ENCODE measurements at places on chromosomes 6 and 20. TPM values are rescaled to one million over a fixed set of nuclear protein-coding genes. Genes with fewer than 3 reads are reported as not detected.

The SLC16A10 gene
- 4.9 TPM for total RNA-seq

The BTNL2 gene
- total RNA-seq: not detected

The BLTP3A gene
- total RNA-seq: 25.3 TPM

The ZHX3 gene
- 10.2 TPM for total RNA-seq

The KCNK16 gene
- not detected for total RNA-seq

The POU5F1 gene
- total RNA-seq: not detected

The GRM1 gene
- not detected for total RNA-seq

The FNDC1 gene
- not detected for total RNA-seq

The DEFB124 gene
- total RNA-seq: not detected

The ALDH5A1 gene
- total RNA-seq: 8.0 TPM

The B4GALT5 gene
- 14.8 TPM for total RNA-seq

DNA sequence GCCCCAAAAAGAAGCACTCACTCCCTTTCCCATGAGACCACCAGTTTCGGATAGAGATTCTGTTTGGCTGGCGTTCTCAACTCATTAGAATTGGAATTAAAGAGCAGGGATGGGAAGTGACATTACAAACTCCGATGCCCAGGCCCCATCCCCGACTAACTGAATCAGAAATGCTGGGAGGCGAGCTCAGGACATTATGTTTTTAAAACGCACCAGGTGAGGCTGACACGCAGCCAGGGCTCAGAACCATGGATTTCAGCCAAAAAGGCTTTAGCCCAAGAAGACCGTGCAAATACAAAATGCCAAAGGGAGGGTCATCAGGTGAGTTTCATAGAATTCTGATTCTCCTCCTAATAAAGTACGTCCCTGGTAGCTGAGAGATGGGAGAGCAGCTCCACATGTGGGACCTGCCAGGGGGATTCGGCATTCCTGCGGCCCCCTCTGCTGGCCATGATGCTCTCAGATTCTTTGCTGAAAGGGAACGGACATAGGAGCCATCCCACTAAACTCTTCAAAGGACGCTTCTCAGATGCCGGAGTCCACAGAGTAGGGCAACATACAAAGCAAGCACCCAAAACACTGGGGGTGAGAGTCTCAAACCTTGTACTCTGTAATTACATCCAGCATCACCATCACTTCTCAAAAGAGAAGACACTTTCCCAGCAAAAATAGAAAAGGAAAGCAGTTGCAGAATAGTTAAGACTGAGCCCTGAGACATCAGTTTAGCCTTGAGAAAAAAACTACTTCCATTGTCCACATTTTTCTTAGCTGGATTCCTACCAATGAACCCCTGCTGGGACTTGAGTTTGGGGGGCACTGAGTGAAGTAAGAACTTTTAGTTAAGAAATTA is 205.2 kb downstream of the BMP7 start:
- no peak for DNase-seq

DNA sequence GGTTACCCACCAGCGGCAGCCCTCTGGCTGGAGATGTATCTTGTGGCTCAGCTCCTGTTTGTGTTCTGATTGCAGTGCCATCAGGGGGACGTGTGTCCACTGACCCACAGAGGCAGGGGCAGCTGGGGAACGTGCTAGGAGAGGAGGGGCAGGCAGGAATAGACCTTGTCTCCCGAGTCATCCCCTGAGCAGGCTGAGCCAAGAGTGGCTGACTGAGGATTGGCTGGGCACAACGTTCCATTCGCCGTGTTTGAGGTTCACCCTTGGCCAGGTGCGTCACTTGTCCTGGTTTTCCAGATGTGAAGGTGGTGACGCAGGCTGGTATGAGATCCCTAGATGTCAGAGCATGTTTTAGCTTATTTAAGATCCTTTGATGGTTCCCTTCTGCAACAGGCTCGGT is 57.7 kb downstream of the ADNP start:
- DNase-seq: no peak

DNA sequence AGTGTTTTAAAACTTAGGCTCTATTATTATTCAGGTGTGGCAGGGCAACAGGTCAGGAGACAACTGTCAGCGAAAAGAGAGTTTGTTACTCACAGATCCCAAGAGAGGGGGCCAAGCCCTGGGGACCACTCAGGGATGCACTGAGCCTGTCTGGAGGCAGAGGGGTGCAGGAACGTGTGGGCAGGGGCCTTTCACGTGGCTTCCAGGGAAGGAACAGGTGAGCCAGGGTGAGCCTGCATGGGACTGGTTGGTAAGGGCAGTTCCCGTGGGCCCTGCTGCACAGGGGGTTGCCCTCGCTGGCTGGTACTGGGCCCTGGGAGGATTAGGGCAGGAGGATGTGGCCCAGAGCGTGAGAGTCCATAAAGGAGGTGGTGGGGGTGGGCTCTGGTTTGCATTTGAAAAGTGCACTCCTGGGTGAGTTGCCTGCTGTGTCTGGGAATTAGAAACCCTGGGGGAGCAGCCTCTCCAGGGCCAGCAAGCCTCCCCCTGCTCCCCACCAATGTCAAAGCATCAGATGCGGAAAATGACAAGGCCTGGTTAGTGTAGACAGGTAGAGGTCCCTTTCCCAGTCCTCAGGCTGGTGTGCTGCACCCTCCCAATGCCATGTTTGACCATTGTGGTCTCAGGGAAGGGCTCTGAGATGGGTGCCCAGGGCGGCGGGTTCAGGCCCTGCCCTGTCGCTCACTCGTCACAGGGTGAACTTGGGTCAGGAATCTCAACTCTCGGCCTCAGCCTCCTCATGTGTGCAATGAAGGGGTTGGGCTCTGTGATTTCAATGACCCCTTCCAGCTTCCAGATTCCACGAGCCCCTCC is 127.4 kb upstream of the RPS6KA2 start:
- DNase-seq: no peak

DNA sequence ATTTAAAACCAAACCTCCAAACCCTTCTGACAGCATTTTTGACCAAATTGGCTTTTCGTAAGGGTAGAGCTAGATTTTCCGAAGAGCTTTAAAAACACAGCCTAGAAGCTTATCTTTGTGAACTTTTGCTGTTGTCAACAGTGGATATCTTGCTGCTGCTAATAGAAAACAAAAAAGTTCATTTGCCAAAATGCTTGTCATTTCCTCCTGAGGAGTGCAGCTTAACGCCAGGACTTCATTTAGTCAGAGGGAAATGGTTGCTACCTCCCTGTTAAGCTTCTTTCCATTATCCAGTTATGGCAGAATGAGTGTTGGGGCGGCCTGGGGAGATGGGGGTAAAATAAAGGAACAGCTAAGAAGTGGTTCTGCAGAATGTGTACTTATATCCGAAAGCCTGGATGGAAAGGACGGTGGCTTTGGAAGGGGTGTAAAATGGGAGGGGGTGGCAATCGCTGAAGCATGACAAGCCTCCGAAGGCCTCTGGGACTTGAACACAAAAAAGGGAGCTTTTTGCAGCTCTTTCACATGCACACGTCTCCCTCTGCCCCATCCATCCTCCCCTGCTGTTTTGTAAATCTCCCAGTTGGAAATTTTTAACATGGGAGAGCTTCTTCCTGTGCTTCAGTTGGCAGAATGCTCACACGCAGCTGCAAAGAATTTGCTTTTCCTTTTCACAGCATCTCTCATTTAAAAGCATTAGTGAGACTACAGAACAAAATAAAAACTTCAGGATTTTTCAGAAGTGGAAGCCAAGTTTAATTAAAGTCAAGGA is 22.5 kb downstream of the JARID2 start:
- DNase-seq: no peak

GRCh38 chr20:14566505-14566904 is 229.1 kb upstream of the FLRT3 start:
- no peak for DNase-seq

DNA sequence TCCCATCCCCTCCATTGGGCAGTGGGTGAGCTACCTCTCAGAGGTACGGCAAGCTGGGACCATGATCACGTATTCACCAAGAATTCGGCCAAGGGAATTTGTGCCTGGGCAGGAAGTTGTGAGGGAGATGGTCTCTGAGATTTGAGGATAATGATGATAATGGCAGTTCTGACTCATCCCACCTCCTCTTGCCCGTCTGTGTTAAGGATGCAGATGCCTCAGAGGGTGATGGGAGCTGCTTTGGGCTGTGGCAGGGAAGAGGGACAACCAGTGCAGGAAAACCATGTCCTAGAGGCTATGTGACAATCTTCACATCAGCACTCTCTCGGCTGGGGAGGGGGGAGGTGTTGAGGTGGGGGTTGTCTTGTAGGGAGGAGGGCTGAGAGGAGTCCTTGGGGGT is 4.3 kb downstream of the TGM6 start:
- no peak for DNase-seq

GRCh38 chr6:104789770-104790190 is 69.9 kb downstream of the HACE1 start:
- peak; percentile 11 for DNase-seq

GRCh38 chr6:101711518-101711917 is 318.0 kb downstream of the GRIK2 start:
- DNase-seq: no peak

- peak; percentile 47 for DNase-seq
These were observed 348.1 kb downstream of the CDC5L start for GRCh38 chr6:44735630-44735963.

GRCh38 chr20:5495939-5496338 is 179.2 kb upstream of the PROKR2 start:
- no peak for DNase-seq

GRCh38 chr20:10314198-10314597 is 95.6 kb downstream of the SNAP25 start:
- no peak for DNase-seq

DNA sequence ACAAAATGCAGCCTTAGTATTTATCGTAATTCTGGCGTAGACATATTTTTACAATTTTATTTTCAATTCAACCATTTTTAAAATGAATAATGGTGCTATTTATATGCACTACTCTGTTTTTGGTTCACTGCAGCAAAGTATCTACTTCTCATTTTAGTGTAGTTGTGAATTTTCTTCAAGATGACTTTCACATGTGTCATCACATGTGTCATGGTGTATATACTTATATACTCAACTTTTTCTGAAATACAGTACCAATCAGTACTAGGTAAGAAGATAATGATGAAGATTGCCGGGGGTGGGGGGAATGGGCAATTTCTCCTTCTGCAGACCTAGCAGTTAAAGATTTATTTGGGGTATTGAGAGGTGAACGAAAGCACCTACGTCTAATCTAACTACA is 634.5 kb downstream of the PHF3 start:
- DNase-seq: no peak

DNA sequence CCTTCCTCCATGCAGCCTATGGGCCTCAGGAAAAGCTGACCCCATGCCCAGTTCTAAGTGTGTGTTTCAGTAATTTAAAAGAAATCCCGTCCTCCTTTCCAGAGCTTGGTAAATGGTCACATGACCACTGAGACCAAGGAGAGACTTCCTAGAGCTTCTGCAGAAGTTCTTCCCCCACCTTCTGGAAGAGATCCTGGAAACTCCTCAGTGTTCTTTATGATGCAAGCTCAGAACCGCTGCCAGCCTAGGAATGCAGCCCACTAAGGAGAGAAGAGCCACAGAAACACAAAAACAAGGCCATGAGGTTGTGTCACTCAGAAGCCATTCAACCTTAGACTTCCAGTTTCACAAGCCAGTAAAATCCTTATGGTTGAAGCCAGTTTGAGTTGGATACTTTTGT is 348.4 kb downstream of the TPBG start:
- DNase-seq: no peak

GRCh38 chr6:137772541-137773250 is 94.4 kb upstream of the TNFAIP3 start:
- DNase-seq: no peak

GRCh38 chr6:105509506-105510331 is 106.8 kb upstream of the PREP start:
- no peak for DNase-seq

- no peak for DNase-seq
These were observed 40.3 kb downstream of the TRERF1 start for GRCh38 chr6:42411406-42411805.

- DNase-seq: no peak
These were observed 597.9 kb downstream of the EPM2A start for GRCh38 chr6:145137425-145137824.

GRCh38 chr20:42857446-42857845 is 332.3 kb downstream of the PTPRT start:
- no peak for DNase-seq

- DNase-seq: no peak
These were observed 35.2 kb downstream of the HFE start for GRCh38 chr6:26122402-26122792.

GRCh38 chr6:74606582-74607071 is 599.2 kb downstream of the COL12A1 start:
- no peak for DNase-seq

DNA sequence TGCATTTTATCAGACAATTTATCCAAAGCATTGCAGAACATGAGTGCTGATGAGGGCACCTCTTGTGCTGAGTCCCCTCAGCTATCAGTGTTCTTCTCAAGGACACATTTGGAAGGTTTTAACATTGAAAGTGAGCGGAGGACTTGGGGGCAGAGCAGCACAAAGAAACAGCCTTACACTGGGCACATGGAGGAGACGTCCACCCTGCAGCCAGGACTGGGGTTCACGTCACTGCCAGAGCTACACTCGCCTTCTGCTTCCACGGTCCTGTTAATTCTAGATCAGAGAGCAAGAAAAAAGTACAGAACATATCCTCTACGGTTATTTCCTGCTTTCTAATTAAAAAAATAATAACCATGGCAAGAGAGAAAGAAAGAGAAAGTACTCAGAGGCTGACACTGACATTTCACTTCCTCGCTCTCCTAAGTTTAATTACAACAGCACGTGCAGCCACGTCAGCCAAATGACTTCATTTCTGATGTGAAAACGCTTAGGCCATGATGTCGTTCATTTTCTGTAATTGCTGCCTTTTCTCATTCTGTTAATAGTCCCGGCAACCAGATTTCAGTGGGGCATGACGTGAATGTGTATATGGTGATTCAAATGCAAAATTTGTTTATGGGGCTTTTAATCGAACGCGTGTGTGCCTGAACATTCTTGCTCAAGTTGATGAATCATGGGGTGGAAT is 5.1 kb downstream of the PRND start:
- peak; percentile 58 for DNase-seq

DNA sequence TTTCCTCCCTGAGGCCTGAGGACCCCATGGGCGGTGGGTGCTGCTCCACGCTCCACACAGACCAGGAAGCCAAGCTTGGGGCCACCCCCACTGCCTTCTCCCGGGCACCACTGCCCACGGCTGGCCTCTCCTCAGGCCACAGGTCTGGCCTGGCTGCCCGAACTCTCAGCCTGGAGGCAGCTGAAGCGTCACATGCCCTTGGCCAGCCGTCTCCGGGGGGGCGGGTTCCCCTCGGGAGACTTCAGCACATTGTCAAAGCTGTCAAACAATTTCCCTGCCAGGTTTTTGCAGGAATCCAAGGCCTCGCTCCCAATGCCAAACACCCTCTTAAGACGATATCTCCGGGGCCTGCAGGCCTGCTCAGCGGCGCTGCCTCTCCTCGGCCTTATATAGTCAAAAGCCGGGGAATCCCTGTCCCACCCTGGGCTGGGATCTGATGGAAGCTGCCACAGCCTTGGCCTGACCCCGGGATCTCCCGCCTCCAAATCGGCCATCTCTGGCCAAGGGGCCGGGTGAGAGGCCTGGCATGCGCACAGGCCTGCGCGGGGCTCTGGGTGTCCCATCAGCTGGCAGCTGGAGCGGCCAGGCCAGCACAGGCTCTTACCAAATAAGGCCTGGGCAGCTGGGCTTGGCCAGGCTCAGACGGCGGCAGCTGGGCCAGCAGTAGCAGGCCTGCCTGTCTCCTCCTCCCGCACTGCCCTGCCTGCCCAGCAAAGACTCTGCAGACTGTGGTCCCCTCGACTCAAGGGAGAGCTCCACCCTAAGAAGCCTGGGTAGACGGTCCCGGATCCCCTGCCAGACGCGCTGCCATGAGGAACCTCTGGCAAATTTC is 49.7 kb downstream of the RBM38 start:
- DNase-seq: no peak

- DNase-seq: no peak
These were observed 89.4 kb downstream of the CEP162 start for GRCh38 chr6:84137989-84138575.
